ENCODE measurements at places on chromosomes 3 and 15.

- no peak for DNase-seq
Observed at GRCh38 chr15:96416934-96417759, 86.6 kb downstream of the NR2F2 start.

DNA sequence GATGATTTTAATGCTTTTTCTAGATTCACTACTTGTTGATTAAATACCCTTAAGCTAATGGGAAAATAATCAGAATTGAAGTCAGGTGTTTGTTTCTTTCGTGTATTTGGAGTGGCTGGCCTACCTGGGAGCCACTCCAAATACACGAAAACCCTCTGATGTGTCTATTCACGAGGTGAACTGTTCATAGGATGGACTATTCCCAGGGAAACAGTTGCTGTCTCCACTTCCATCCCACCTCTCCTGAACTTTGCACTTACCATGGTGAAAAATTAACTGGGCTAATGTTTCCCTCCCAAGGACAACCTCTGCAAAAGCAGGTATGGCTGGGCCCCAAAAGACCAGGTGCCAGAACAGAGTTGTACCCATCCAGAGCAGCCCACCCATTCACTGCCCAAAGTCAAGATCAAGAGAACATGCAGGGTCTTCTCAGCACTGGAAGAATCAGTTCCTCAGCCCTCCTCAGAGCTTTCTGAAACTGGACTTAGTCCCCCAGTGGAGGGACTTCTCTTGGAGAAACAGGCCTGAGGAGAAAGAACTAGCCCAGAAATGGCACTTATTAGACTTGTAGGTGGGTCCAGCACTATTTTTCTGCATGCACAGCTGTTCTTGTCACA is 2.9 kb upstream of the SMAD3 start:
- no peak for DNase-seq

DNA sequence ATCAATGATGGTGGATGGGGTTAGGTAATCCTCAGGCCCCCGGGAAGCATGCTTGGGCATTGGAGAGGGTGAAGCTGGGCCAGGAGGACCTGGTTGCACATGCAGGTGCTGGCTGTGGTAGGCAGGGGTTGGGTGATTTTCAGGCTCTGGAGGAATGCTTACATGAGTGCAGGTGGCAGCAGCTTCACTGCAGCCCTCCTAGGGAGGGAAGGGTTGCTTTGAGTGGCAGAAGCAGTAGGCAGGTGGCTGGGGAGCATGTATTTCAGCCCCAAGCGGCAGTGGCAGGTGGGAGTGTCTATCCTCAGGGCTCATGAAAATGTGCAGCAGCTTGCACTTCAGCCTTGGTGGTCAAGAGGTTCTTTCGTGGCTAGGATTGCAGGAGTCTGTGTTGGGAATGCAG is 230.0 kb upstream of the CTNNB1 start:
- DNase-seq, result no peak

GRCh38 chr3:129195731-129196256 is 12.1 kb upstream of the CNBP start:
- no peak for DNase-seq

GRCh38 chr3:42751609-42752008 is 21.4 kb downstream of the CCDC13 start:
- no peak for DNase-seq

- DNase-seq, result no peak
Observed at GRCh38 chr3:101873619-101874018, 24.3 kb downstream of the NFKBIZ start.

- DNase-seq, result peak; percentile 63
Observed at GRCh38 chr15:65791335-65792137, 557 bp downstream of the DENND4A start.

GRCh38 chr3:20043396-20043795 is 3.1 kb downstream of the KAT2B start:
- no peak for DNase-seq

GRCh38 chr15:47577461-47577860 is 139.8 kb upstream of the SEMA6D start:
- DNase-seq, result no peak

DNA sequence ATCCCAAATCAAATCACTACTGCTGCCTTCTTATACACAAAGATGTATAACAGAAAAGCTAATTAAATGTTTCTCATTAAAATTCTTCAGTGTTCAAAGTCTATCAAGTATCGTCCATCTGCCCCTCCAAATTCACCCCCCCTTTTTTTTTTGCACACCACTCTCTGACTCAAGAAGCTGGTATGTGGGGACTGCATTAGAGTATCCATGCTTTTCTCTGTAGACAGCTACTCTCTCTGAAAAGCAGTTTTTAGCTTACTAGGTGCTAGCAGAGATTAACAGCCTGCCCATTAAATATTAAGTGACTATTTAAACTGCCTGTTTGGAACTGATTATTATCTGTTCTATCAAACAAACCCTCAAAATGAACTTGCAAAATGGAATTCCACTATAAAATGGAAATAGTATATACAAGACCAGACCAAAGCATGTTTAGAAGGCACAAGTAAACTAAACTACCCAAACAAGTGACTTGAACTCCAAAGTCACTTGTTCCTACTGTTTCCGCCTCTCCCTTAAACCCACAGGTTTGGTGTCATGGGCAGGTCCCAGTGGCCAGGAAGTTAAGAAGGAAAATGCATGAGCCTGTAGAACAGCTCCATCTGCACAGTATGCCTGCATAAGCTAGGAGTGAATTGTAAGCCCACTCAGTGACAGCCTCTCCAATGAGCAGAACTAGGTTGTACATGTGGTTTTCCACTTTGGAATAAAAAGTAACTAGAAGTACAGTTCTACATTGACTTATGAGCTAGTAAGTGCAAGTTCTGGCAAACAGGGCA is 32.5 kb downstream of the GBE1 start:
- no peak for DNase-seq

GRCh38 chr15:69669446-69669845 is 216.8 kb downstream of the RPLP1 start:
- no peak for DNase-seq

GRCh38 chr15:60076582-60077276 is 72.6 kb downstream of the FOXB1 start:
- DNase-seq, result no peak

DNA sequence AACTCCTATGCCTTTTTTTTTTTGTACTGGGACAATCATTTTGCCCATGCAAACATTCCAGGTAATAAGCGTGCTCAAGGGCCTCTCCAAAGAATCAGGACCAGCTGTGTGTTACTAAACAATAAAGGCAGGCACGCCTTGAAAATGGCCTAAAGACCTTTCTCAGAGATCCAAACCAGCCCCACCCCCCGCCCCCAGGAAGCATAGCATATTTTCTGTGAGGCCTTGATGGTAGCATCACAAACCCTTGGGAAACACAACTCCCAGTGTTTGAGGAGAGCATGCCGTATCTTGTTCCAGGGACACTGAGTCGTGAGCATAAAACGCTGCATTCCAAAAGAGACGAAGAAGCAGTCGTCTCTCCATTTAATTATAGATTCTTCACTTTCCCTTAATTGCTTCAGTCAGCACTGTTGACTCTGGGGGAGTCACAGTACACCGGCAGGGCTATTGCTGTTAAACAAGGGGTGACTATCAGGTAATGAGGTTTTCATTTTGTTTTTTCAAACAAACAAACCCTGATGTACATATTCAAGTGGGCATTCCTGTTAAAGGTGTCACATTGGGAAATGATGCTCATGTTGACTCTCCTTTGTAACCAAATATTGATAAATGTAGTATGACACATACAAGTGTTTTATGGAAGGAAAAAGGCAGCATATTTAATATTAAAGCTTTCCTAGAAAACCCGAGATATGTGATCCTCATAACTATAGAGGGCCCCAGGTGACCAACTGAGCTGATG is 4.4 kb upstream of the TPM1 start:
- DNase-seq, result no peak

- no peak for DNase-seq
Observed at GRCh38 chr3:24447836-24448235, 46.8 kb downstream of the THRB start.

DNA sequence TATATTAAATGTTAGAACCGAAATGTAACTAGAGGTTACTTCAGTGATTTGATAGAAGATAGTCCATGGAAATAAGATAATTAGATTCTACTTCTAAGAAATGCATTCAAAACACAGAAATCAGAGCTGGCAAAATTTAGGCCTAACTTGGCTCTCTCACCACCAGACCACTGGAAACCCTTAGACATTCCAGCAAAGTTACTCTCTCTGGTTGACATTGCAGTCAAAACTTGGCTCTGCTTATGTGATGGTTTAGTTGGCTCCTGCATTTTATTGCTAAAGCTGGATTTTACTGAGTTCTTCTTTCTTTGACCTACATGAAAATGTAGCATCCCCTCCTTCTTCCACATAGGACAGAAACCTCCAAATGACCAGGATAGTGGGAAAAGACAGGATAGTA is 35.4 kb upstream of the CBLB start:
- no peak for DNase-seq

DNA sequence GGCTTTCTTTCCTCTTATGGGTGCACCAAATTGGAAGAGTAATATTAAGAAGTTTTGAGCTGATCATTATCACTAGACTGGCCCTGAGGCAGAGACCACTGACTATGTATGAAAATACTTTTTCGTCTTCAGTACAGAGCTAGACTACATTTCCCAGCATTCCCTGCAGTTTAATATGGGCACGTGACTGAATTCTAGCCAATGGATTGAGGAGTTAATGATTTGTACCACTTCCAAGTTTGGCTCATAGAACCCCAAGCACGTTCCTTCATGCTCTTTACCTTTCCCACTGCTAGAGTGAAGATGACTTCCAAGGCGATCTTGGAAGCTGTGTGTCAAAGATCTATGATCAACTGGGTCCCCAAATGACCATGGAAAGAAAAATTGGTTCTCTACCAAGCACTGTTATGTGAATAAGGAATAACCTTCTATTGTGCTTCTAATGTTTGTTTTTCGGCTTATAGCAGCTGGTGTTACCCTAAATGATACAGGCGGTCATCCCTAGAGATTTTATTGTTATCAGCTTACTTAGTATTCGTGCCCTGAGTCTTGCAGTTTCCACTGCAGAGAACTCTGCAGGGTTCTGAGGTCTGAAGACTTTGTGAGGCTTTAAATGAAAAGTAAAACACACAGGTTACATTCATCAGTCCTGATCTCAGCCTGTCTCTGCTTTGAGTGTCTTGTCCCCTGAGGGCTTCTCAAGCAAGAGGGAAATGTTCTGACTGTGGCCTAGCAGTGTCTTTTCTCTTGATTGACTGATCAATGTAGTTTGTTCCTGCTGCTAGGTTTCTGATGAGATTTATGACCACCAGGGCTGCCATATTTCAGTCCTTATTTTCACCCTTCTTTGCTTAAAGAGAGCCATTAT is 486.8 kb downstream of the PDCD6IP start:
- no peak for DNase-seq

DNA sequence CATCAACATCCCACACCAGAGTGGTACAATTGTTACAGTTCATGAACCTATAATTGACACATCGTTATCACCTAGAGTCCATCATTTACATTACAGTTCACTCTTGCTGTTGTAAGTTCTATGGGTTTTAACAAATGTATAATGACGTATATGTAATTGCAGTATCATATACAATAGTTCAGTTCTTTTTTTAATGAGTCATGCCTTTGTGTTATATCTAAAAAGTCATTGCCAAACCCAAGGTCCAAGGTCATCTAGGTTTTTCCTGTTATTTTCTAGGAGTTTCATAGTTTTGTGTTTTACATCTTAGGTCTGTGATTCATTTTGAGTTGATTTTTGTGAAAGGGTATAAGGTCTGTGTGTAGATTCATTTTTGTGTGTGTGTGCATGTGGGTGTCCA is 160.9 kb upstream of the GALNT15 start:
- no peak for DNase-seq

- no peak for DNase-seq
Observed at GRCh38 chr3:44395714-44396113, 57.1 kb downstream of the TCAIM start.

DNA sequence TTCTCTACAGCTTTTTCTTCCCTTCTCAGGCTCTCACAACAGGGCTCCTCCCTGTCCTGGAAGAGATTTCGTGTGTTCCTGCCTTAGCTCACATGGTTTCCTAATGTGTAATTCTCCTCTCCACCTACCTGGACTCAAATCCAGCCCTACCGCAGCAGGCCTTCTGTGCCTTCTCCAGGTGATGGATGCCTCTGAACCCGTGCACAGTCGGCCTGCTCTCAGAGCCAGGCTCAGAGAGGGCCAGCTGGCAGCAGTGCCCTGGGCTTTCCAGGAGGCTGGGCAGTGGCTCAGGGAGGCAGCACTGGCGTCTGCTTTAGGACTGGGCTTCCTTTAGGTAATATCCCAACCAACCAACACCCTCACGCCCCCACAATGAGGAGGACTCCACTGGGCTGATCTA is 123.2 kb upstream of the TMC3 start:
- no peak for DNase-seq

DNA sequence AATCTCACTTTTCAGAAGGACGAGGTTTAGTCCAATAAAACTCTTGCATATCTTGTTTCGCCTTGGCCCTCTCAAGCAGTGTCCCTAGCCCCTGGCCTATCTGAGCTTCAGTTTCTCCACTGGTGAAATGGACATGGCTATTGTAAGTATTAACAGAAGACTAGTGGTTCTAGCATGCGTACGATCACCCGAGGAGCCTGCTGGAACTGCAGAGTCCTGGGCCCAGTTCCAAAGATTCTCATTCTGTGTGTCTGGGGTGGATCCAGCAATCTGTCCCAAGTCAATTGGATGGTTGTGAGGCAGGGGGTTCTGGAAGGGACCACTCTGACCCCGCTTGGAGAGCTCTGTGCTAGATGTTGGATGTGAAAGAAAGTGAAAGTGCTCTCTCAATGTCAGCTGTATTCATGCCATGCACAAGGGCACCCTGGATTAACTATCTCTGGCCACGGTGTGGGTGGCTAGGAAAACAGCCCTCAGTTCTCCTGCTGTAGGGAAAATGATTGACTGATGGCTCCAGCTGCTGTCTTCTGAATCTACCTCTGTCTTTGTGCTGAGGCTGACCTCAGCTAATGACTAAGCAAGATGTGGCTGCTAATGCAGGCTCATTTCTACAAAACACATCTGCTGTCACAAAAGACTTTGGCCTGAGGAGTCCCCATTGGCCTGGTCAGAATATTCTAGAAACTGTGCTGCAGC is 1.9 kb upstream of the PLA1A start:
- no peak for DNase-seq

DNA sequence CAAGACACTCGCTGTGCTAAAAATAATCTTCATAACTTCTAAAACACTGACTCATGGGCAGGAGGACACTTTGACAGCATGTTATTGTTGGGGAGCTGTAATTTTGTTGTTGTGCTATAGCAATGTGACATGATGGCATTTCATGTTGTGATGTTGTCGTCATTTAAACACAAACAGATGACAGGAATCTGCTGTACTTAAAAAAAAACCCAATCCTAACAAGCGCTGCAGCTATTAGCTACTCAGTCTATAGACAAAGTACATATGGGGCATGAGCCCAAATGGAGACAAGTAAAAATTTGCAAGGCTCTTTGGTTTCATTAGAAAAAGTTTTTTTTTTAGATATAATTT is 828 bp upstream of the ATOSA start:
- DNase-seq, result no peak

GRCh38 chr3:14803101-14803980 is 15.4 kb upstream of the FGD5 start:
- no peak for DNase-seq

GRCh38 chr3:62587169-62587568 is 213.8 kb upstream of the FEZF2 start:
- DNase-seq, result no peak

- DNase-seq, result peak; percentile 58
Observed at GRCh38 chr3:168040607-168041208, 55.0 kb downstream of the GOLIM4 start.

GRCh38 chr3:179945569-179945968 is 91.2 kb downstream of the PEX5L start:
- DNase-seq, result no peak

Data from NCI-H1694 treated with DMSO at 0.1 percent for 48 hours (cell line).